ENCODE measurements at places on chromosomes 13 and 19. TPM values are rescaled to one million over a fixed set of nuclear protein-coding genes. Genes with fewer than 3 reads are reported as not detected.

ZNF439 gene
- 34.7 TPM for polyA plus RNA-seq

CYP2A13 gene
- not detected for polyA plus RNA-seq

MEIOSIN gene
- polyA plus RNA-seq, result not detected

DNA sequence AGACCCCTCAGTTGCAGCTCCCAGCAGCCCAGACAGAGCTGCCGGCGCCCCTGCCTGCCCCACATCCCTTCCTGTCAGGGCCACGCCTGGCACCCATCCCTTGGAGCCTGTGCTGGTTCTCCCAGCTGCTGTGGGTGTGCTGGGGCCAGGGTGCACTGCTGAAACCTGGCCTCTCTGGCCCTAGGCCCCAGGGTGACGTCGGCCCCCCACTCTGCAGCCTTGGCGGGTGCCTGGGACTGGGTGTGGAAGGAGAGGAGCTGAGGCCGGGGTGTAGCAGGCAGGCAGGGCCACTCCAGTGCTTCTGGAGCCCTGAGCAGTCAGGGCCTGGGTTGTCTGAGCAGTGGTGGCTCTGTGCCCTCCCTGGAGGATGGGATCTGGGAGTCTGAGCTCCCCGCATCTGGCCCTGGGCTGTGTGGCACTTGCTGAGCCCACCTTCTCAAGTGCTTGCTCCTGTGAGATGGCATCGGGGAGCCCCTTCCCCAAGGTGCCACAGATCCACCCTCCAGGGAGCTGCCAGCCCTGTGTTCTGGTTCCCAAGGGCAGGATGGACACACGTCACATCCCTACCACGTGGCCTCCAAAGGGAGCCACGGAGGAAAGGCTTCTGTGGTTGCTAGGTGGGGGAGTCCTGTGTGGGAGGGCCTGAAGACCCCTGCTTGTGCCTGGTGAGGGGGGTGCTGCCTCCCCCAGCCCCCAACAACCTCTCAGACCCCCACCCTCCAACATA, 5.2 kb downstream of the PLEKHJ1 start:
- DNase-seq, result no peak

- DNase-seq, result no peak
Measured at GRCh38 chr13:33286128-33286527, 573 bp upstream of the STARD13 start.

GRCh38 chr13:64453831-64454230, 2776.3 kb downstream of the PCDH9 start:
- no peak for DNase-seq

DNA sequence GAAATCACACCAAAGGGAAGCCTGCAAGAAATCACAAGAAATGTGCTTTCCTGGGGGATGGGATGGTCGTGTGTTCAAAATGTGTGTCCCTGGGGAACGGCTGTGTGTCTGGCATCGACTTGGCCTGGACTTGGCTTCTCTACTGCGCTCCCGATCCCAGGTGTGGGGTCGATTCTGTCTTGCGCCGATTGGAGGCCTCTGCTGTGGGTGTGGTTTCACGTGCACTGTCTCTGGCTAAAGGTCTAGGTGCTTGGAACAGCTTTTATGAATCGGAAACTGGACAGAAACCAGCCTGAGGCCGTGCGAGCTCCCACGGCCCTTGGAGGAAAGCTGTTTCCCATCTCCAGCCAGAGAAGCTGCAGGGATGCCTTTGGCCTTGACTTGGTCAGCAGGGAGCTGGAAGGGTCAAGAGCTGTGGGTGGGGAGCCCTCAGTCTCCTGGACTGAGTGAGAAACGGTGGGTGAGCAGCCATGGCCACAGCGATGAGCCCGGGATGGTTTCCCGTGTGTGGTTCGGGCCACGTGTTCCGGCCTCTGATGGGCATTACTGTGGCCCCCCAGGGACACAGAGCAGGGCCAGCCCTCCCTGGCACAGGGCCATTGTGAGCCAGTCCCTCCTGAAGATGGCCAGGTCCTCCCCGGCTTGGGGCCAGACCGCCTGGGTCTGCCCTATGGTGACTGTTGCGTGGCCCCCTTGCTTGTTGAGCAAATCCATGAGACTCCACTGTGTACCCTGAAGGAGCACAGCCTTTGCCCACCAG, 29.7 kb downstream of the MCF2L start:
- no peak for DNase-seq

GRCh38 chr19:42363614-42364346, 26.3 kb downstream of the CNFN start:
- no peak for DNase-seq

DNA sequence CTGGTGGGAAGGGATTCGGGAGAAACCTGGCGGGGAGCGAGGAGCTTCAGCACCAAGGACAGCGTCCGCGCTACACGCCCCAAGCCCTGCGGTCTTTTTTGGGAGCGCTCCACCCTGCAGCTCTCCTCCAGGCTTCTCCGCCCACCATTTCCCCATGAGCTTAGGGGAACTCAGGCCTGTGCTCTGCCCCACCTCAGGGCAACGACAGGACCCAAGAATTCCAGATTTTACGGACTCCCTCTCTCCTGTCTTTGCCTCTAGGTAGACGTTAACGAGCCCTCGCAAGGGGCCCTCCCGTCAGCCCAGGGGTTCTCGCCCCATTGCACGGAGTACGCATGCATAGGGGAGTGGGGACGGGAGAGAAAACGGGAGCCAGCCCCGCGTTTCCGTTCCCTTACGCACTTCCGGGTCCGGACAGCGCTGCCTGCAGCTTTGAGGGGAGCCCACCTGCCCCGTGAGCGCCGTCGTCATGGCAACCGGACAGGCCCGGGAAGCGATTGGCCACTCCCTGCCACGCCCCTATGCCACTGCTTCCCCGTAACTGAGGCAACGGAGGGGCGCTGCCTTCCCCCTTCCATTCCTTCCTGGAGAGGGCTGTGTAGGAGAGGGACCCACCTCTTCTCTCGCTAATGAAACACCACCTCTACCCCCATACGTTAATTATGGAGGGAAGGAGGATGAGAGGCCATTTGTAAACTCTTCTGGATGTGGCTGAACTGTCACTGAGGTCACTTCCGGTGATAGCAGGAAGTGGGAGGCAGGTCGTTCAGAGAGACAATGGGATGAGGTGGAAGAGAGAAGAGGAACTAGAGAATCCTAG, 20.8 kb downstream of the NOVA2 start:
- peak; percentile 69 for DNase-seq

DNA sequence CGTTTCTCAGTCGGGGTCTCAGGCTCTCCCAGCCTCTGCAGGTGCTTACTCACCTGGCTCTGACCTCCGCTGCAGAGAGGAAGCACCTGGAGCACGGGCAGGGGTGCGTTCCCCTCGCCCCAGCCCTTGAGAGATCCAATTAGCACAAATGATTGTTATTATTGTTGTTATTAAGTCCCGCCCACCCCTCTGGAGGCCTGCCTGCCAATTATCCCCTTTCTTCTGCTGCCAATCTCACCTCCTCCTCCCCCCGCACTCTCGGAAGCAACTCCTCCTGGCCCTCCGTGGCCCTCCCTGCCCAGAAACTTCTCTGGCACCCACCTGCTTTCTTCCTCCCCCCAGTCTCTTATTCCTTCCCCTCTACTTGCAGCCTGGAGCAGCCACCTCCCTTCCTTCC, 8.8 kb downstream of the ZNF787 start:
- DNase-seq, result no peak

OVOL3 gene
- not detected for polyA plus RNA-seq

GRCh38 chr13:98022210-98022609, 68.7 kb downstream of the IPO5 start:
- no peak for DNase-seq

WTIP gene
- 28.0 TPM for polyA plus RNA-seq

LGALS7 gene
- polyA plus RNA-seq, result 0.70 TPM

DNA sequence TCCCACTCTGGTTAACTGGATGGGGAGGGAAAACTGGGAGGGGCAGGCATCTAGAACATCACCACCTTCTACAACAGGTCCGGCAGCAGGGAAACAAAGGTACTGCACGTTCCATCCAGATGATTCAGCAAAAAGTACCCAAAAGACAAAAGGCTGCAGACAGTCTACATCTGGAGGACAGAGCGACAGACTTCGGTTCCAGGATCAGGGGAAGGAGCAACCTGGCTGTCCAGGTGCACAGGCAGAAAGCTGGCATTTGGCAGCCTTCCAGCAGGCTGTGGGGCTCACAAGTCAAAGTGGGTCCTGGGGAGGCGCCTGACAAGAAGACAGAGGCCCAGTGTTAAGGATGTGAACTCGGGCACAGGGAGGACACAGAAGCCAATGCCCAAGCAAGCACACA, 202.9 kb downstream of the SUCLA2 start:
- no peak for DNase-seq

DNA sequence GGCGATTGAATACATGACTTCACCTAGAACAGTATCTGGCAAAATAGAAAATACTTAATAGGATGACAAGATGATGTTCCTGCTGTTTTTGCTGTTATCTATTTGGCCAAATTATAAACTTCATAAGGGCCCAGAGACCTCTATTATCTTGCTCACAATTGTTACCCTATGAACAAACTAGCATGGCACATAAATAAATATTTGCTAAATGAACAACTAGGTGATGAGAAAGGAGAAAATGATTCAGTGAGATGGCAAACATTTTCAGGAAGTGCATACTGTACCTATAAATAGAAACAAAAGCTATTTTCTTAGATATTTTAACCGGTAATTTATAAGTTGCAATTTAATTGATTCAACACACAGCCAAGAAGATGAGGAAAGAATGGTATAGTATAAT, 78.4 kb downstream of the FAM216B start:
- no peak for DNase-seq

PSG2 gene
- polyA plus RNA-seq, result not detected

FGF14 gene
- polyA plus RNA-seq, result 0.95 TPM

DNA sequence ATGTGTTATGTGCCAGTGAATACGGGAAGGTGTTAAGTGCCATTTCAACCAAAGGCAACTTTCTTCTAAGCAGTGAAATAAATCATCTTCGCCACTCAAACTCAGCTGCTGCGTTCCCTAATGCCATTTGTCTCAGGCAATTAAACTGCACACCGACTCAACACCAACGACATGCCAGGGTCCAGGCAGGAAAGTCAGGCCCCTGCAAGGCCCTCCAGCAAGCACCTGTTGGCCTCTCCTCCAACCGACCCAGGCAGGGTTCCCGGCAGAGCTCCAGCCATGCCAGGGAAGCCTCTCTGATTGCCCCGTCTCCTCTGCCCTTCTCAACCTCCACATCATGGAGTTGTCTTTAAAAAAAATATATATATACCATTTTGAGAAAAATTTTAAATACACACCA, 21.8 kb downstream of the SAFB2 start:
- no peak for DNase-seq

DNA sequence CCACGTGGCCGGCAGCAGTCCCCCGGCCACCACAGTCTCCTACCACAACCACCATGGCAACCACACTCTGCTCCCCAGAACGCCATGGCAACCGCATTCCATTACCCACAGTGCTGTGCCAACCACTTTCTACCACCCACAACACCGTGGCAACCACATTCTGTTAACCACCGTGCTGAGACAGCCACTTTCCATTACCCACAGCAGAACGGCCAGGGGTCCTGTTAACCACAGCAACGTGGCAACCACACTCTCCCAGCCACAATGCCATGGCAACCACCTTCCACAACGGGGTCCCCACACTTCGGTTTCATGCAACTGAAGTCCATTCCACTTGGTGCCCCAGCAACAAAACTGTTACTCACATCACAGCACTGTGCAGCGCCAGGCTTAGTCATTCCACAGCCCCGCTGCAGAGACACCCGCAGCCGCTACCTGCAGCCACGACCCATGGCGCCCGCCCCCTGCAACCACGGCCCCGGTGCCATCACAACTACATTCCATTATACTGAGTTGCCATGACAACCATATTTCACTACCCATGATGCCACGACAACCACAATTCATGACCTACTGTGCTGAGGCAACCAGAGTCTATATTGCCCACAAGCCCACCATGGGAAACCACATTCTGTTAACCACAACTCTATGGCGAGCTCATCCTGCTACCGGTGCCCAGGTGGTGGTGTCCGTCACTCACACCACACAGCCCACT, 10.0 kb downstream of the DPF1 start:
- DNase-seq, result no peak

- no peak for DNase-seq
Measured at GRCh38 chr19:29676586-29676985, 11.3 kb downstream of the PLEKHF1 start.

DNA sequence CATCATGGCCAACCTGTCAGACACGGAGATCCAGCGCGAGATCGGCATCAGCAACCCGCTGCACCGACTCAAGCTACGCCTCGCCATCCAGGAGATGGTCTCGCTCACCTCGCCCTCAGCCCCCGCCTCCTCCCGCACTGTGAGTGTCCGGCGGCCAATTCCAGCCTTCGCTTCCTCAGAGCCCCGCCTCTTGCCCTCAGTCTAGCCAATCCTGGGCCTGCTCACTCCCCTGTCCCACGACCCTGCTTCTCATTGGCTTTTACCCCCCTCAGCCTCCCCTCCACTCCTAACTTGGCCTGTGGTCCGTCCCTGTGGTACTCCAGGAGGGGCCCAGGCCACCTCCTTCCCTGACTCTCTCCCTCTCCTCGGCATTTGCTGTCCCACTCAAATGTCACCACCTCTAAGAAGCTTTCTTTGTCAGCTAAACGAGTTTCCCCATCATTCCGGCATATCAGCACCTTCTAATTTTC, 12.3 kb downstream of the HRC start:
- peak; percentile 94 for DNase-seq

ACP7 gene
- 0.78 TPM for polyA plus RNA-seq

GRCh38 chr13:95360464-95361097, 59.3 kb upstream of the ABCC4 start:
- DNase-seq, result no peak

ZNF181 gene
- 26.2 TPM for polyA plus RNA-seq

- DNase-seq, result peak; percentile 89
Measured at GRCh38 chr19:34480971-34481841, at the start of gene WTIP. TSS of gene WTIP (plus strand) at chr19:34481758. CDS start at chr19:34481975, 217 bp downstream.

DNA sequence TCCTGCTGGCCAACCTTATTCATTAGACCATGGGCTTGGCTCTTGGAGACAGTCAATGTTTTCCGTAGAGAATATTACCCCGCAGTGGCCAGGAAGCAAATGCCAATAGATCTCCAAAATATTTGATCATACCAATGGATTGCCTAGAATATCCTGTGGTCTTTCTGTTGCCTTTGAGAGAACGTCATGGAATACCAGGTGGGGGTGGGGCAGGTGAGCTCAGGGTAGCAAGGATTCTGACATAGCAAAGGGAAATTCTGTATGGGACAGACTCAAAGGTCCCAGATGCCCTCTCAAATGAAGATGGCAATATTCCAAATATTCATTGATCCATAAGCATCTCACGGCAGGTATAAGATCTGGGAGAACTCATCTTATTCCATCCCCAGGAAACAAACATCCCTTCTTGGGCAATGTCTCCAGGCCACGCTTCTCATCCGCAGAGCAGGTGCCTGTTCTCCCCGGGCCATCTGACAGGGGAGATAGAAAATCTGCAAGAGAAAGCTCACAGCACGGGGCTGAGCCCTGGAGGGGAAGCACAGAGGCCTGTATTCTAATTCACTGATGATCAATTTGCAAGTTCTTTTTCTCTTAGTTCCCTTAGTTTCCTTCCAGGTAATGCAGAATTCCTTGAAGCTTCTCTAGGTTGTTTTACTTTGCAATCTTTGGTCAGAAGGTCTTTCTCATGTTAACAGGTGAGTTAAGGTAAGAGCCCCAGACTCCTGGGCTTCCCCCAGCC, 69.6 kb upstream of the TSHZ3 start:
- DNase-seq, result no peak

TNNT1 gene
- polyA plus RNA-seq, result 3.8 TPM
